ENCODE measurements at places on chromosomes 6 and 20.

DNA sequence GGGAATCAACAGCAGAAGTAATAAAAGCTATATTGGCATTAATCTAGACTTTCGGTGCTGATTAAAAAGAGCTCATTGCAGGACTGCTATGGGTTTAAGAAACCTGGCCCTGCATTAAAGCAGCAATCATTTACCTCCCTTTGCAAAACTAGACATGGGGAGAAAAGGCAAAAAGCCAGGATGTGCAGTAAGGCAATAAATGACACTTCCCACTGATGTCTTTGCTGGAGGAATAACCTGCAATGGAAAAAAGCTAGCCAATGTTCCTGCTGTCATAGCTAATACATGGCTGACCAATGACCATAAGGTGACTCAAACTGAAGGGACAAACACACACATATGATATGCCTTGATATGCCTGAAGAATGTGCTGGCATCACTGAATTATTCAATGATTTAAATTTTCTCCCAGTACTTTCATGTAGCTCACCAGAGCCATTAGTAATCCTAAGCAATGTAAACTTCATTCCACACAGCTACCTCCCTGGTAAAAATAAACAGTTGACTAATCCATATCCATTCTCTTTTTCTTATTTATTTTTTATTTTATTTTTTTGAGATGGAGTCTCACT lies 8.7 kb downstream of the DNAAF9 start:
- no peak for DNase-seq

- DNase-seq, result no peak
Measured at GRCh38 chr6:4270776-4271175, 135.4 kb upstream of the ECI2 start.

DNA sequence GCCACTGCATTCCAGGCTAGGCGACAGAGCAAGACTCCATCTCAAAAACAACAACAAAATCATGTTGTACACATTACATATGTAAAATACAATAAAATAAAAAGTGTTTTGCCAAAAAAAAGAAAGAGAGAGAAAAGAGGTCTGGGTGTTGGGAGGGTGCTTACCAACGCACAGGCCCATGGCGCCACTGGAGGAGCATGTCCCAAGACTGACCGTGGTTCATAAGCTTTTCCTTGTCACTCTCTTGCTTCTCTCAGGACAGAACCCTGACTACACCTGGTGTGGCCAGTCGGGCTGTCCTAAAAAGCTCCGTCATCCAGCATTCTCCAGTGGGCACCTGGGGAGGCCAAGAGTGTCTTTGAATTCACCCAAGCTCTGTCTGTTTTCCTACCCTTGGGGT lies 48.0 kb upstream of the CNKSR3 start:
- no peak for DNase-seq

- DNase-seq, result no peak
Measured at GRCh38 chr20:48702455-48702913, 125.3 kb downstream of the PREX1 start.

- no peak for DNase-seq
Measured at GRCh38 chr20:2468581-2469407, 1.8 kb downstream of the SNRPB start.

GRCh38 chr6:111727802-111728201 lies 122.1 kb upstream of the TRAF3IP2 start:
- no peak for DNase-seq

- DNase-seq, result no peak
Measured at GRCh38 chr6:139344186-139344963, 30.1 kb downstream of the CITED2 start.
